ENCODE measurements at places on chromosomes 11 and 22.

- DNase-seq, result no peak
Measured at GRCh38 chr22:36442506-36443197, 38.8 kb downstream of the TXN2 start.

GRCh38 chr11:130522284-130522961 lies 74.0 kb downstream of the ADAMTS15 start:
- DNase-seq, result no peak

GRCh38 chr11:47714554-47715081 lies 551 bp downstream of the AGBL2 start:
- DNase-seq, result no peak

DNA sequence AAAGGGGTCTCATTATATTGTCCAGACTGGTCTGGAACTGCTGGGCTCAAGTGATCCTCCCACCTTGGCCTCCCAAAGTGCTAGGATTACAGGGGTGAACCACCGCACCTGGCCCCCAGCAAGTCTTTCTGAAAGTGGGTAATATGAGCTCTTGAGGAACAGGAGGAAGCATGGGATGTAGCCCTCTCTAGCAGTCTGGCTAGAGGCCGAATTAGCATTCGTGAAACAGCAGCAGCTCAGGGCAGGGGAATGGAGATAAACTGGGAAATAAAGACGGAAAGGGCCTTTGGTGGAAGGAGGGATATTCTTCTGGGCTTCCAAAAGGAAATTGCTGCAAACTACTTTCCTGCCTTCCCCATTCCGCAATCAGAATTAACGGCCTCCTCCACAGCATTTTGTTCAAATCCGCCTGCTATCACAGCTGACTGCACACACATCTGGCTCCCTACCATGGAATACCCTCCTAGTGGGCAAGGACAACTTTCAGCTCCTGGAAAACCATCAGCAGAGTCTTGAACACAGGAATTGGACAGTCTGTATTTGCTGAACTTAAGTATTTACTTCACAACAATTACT lies 44.3 kb downstream of the MICAL3 start:
- DNase-seq, result no peak

- no peak for DNase-seq
Measured at GRCh38 chr11:74816664-74817063, 68.0 kb downstream of the RNF169 start.

- no peak for DNase-seq
Measured at GRCh38 chr11:120039039-120039438, 98.9 kb downstream of the TRIM29 start.

- DNase-seq, result no peak
Measured at GRCh38 chr11:27754035-27755017, 54.1 kb upstream of the BDNF start.

DNA sequence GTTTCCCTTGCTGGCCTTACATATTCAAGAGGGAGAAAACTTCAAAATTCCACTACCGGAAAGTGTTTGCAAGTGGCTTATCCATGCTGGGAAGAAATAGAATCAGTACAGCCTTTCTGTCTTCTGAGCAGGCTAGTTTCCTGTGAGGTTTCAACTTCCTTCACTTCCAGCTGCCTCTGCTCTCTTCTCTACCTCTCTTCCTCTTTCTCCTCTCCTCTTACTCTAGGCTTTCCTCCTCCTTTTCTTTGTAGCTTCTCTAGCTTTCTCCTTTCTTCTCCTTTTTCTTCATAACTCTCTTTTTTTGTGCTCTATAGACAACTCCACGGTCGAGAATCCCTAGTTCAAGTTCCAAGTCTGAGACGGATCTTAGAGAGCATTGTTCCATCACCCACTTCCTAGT lies 421.8 kb downstream of the ETS1 start:
- DNase-seq, result no peak

GRCh38 chr11:14567064-14567651 lies 47.0 kb upstream of the PSMA1 start:
- DNase-seq, result no peak

DNA sequence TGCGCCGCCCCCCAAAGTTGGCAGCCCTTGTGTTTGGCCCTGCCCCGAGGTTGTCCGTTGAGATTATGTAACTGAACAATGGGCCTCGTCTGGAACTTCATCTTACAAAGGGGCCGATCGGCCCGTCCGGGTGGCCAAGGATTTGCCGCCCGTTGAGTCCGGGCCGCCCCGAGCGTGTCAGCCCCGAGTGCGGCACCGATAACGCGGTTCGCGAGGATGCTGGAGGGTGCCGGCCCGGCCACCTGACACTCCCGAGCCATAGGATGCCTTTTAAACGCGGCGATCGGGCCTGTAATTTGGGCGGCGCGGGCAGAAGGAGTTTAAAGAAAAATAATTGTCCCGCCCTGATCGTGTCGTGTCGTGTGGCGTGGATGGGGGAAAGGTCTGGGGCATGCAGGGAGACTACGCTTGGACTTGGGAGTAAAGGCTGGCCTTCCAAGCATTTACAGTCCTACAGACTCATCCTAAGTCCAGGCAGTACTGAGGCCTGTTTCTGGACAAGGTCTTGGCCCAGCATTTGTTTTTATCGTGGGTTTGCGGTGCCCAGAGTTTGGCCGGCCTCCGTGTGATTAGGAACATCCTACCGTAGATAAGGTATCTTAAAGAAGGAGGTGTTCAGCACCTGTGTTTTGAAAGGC lies 1.3 kb downstream of the WEE1 start:
- no peak for DNase-seq

GRCh38 chr11:123454060-123454651 lies 24.1 kb downstream of the GRAMD1B start:
- DNase-seq, result peak; percentile 2

GRCh38 chr11:91776655-91777054 lies 448.0 kb upstream of the FAT3 start:
- DNase-seq, result no peak

DNA sequence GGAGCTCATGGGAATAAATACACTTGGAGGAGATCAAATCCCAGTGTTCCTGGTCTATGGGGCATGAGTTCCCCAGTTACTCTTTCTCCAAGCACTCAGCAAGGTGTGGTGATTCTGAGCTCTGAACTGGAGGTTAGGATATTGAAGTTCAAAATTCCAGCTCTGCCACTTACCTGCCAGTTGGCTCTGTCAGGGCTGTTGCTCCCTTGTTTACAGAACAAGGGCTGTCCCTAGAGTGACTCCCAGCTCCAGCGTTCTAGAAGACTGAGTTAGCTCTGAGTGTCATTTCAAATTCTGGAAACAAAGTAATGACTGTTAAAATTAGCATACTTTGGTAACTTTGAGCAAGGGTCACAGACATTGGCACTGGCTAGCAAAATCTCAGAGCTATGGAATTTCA lies 69.7 kb upstream of the ZBED5 start:
- DNase-seq, result no peak

DNA sequence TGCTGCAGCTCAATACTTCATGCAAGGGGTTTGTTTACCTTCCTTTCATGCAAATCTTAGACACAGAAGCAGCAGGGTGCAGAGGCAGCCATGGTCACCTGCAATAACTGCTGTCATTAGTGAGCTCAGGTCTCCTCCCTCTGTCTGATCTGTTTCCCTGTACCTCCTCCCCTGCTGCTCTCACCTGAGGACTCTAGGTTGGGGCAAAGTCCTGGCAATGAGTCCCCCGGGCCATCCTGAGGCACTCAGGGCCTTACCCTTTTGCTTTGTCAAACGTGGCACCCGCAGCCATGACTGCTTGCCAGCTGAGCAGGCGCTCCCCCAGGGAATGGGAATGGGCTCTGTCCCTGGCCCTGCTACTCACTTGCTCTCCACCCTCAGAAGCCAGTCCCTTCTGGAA lies 3.9 kb downstream of the LRRC10B start:
- DNase-seq, result no peak

DNA sequence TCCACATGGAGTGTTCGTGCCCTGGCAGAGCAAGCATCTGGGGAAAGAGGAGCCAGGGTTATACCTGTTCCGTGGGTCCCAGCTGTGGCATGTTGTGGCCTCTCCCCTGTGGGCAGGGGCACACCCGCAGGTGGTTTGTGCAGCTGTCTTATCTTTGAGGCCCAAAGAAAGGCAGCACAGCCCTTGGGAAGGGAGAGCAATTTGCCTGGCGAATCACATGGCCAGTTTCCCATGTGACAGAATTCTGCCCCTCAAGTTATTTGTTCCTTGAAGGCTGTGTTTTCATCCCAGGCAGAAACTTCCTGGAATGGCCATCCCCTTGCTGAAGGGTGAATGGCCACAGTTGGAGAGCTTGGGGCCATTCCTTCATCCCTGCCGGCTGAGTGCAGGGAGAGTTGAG lies 16.4 kb upstream of the COX8A start:
- no peak for DNase-seq

GRCh38 chr11:44626645-44627044 lies 61.2 kb downstream of the CD82 start:
- DNase-seq, result no peak

GRCh38 chr11:12808519-12808918 lies 134.3 kb downstream of the TEAD1 start:
- no peak for DNase-seq

DNA sequence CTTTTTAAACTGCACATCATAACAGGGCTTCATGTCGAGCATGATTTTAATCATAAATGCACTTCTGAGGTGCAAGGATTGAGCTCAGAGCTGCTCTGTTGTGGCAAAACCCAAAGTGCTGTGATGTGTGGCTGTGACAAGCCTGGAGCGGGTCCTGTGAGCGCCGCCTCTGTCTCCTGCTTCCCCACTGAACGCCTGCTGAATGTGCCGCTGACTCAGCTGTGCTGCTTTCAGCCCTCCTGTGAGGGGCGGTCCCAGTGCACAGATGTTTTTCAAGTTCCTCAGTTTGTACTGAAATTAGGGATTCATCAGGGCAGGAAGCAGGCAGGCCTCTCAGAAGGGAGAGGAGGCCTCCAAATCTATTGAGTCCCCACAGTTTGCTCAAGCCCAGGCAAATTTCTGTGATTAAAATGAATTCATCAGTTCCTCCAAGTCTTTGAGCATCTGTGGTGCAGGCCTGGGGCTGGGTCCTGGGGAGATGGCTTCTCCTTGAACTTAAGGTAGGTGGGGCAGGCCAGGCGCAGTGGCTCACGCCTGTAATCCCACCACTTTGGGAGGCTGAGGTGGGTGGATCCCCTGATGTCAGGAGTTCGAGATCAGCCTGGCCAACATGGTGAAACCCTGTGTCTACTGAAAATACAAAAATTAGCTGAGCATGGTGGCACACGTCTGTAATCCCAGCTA lies 3.0 kb upstream of the GTSE1 start:
- peak; percentile 90 for DNase-seq

GRCh38 chr11:17211286-17211685 lies 3.5 kb upstream of the PIK3C2A start:
- DNase-seq, result peak; percentile 41

DNA sequence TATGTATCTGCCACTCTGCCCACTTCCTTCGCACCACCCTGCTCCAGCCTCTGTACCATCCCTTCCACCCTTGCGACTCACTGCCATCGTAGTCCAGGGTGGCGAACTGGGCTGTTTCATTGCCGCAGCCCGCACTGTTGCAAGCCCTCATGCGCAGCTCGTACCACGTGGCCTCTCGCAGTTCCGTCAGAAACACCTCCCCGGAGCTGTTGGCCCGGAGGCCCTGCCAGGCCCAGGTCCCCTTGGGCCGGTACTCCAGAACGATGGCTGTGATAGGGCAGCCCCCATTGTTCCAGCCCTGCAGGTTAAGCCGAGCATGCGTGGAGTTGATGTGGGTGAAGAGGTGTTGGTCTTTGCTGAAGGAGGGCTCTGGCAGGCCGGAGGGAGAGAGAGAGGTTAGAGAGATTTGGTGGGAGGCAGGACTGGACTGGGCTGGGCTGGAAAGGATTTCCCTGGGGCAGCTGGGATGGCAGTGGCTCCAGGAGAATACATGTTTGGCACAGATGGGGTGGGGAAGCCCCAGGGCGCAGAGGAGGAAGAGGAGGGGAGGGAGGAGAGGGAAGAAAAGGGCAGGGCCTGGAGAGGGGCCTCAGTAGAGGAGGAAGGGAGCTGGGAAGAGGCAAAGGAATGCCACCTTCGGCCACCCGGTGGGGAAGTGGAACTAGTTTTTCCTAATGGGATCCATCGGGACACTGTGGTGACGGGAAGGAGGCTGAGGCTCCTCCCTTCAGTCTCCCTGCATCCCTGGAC lies 109.6 kb downstream of the CEP164 start:
- no peak for DNase-seq

GRCh38 chr11:72227316-72228228 lies 3.0 kb downstream of the INPPL1 start:
- DNase-seq, result no peak

DNA sequence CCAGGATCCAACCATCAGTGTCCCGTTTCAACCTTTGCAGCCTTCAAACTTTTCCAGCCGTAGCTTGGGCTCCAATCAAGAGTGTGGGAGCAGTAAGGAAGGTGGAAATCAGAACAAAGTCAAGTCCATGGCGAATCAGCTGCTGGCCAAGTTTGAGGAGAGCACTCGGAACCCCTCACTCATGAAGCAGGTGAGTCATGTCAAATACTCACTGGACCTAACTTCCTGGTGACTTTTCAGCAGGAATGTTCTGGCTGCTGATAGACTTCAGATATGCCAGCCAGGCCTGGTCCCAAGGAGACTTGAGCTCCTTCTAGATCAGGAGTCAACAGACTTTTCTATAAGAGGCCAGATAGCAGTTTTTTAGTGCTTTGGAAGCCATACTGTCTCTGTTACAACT lies 129.0 kb downstream of the MICAL2 start:
- DNase-seq, result no peak

GRCh38 chr11:69372589-69373250 lies 78.8 kb downstream of the MYEOV start:
- no peak for DNase-seq

DNA sequence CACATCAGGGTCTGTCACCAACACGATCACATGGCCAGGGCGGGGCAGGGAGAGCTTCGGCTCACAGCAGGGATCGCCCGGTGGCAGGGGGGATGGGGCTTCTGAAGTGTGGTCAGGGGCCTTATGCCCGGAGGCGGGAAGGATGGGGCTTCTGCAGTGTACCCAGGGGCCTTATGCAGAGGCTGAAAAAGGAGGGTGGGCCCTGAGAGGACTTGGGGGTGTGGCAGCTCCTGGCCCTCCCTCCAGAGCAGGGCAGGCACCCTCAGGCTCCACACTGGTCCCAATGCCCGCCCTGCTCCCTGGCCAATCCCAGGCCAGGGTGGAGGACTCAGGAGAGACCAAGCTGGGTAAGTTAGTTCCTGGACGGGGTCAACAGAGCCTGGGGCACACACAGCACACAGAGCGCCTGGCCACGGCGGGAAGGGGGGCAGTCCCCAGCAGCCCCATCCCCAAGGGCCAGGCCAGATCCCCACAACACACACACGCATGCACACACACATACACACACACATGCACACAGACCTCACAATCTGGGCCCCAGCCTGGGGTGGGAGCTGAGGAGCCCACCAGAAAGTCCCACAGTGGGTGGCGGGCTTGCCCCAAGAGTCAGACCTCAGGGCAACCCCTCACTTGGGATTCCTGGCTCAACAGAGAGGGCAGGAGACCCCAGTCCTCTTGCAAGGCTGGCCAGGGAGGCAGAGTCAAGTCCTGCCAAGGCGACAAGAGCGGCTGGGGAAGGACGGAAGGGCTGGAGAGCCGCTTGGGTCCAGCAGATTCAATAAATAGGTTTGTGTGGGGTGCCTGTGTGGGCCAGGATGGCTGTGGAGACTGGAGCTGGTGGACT lies 1.1 kb upstream of the CEND1 start:
- DNase-seq, result no peak

DNA sequence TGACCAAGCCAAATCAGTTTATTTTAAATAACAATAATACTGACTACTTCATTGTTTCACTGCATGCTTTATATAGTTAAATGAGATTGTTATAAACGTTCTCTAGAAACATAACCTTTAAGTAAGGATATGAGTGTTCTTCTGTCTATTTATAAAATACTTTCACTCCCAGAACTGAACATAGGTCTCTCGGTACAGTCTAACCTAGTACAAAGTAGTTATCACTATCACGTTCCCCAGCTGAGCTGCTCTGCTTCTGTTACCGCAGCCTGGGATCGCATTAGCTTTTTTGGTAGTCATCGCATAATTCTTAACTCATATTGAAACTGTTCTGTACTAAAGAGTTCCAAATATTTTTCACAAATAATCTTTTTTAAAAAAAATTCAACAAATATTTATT lies 143.6 kb downstream of the WNT11 start:
- DNase-seq, result no peak

All from inflammatory macrophage (primary cell).